ENCODE measurements at places on chromosomes 7 and 10.

GRCh38 chr7:56062382-56062781 lies 1.7 kb upstream of the SUMF2 start:
- no peak for DNase-seq

DNA sequence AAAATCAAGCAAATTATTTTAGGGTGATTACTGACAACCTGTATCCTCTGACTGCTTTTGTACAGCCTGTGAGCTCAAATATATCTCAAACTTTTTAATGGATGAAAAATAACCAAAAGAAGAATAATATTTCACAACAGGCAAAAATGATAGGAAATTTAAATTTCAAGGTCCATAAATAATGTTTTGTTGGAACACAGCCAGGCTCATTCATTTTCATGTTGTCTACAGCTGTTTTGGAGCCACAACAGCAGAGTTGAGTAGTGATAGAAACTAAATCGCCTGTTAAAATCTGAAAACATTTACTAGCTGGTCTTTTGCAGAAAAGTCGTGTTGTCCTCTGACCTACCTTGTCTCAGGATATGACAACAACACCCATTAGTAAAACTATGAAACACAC lies 75.9 kb downstream of the GLI3 start:
- no peak for DNase-seq

DNA sequence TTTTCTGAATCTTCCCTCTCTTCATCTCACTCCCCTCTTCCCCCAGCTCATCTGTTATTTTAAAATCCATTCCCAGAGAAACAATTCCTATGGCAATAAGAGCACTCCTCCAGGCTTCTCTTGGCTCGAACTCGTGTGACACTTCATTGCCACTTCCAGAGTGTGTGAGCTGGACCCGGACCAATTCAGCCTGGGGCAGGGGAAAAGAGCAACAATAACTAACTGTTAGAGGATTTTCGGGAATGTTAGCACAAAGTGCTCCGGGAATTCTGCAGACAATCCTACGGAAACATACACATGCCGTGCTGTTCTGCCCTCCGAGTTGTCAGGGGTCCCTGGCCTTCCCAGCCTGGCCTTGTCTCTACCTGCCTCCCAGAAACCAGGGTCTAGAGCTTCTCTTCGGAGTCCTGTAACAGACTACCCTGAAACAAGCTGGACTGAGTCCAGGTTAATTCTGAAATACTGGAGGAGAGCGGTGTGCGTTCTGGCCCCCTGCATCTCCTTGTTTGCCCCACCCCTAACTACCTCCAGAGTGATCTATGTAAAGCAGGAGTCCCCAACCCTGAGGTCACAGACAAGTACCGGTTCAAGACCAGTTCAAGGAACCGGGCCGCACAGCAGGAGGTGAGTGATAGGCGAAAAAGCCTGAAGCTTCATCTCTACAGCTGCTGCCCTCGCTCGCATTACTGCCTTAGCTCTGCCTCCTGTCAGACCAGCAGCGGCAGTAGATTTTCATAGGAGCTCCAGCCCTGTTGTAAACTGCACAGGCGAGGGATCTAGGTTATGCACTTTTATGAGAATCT lies 11.3 kb downstream of the COL26A1 start:
- DNase-seq = no peak

GRCh38 chr10:30038781-30039536 lies 20.4 kb downstream of the JCAD start:
- no peak for DNase-seq

DNA sequence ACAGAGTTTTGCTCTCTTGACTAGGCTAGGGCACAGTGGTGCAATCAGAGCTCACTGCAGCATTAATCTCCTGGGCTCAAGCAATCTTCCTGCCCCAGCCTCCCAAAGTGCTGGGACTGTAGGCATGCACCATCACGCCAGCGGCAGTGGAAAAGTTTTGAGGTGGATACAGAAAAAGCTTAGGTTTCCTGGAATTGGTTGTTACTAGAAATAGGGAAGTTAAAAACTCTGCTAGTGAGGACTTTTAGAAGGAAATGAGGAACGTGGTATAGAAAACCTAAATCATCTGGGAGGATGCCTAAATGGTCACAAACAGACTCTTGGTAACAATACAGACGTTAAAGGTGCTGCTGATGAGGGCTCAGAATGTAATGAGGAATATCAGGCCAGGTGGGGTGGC lies 10.9 kb upstream of the SNX8 start:
- no peak for DNase-seq

- DNase-seq = no peak
These were observed 7.5 kb upstream of the SH2D4B start for GRCh38 chr10:80530251-80530650.

DNA sequence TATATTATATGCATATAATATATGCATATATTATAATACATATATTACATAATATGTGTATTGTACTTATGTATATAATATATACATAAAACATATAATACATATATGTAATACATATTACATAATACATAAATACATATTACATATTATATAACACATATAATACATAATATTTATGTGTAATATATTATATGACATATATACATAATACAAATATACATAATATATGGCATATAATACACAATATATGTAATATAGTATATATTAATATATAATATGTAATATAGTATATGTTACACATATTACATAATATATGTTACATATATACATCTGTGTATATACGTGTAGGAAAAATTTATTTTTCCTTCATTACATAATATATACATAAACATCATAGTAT lies 63.4 kb downstream of the SGMS1 start:
- DNase-seq = no peak

DNA sequence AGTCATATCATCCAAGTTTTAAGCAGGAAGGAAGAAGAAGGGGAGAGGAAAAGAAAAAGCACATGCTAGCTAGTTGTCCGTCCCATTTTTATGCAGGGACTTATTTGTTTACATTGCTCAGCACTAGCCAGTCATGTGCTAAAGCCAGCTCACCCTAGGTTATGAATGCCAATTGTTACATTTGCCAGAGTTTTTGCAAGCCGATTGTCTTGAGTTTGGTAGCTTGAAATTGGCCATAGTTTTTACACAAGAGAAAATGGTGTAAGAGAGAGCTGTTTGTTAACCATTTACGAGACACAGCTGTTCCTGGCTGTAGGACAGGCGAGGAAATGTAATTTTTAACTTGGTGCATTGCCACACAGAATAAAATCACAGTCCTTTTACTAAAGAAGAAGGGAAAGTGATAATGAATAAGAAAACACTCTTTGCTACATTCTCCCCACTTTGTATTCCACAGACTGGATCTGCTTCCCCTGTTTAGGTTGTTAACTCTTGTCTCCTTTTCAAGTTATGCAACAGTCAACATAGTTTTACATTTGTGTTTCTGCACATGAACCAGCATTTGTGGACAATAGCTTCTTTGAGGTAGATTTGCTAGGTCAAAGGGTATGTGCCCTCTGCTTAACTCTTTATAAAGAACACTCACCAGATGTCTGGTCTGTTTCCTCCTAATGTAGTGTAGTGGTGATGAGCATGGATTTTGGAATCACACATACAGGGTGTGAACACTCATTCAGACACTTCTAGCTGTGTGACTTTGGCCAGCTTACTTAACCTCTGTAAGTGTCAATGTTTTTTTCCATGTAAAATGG lies 357.2 kb downstream of the LRMDA start:
- DNase-seq = no peak

GRCh38 chr7:157979636-157980340 lies 607.8 kb downstream of the PTPRN2 start:
- DNase-seq = no peak

DNA sequence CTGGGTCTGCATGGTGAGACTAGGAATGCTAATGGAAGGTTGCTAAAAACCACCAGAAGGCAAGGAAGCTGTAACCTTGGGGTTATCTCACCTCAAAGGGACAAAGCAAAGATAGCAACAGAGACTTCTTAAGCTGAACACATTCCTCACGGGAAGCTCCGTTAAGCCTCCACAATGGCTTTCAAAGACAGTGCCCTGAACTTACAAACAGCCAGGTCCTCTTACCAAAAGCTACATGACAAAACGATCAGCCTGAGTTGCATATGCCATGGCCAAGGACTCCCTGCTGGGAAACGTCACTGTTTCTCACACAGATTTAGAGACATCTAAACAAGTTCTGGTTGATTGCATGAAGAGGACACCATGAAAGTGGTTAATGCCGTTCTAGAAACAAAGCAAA lies 52.7 kb downstream of the HTR5A start:
- no peak for DNase-seq

- DNase-seq = peak; percentile 12
These were observed 367.7 kb upstream of the SEMA3D start for GRCh38 chr7:85554236-85555178.

GRCh38 chr7:74280985-74281384 lies 8.2 kb upstream of the CLIP2 start:
- DNase-seq = no peak

- DNase-seq = no peak
These were observed 45.6 kb upstream of the SCIN start for GRCh38 chr7:12524794-12525386.

DNA sequence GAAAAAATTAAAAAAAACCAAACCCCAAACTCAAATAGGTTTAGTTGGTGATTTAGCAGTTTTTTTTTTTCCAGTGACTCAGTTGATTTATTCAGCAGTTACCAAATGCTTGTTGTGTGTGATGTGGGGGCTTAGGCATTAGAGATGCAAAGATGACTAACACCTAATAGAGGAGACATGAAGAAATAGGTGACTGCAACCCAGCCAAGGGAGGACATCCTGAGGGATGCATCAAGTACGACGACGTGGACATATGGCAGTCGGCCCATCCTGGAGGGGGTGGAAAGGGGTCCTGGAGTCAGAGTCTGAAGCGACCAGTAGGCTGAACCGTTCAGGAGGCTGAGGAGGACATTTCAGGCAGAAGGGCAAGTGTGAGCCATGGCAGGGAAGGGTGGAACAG lies 35.5 kb downstream of the LRMDA start:
- DNase-seq = no peak

GRCh38 chr7:70557338-70557737 lies 574.6 kb upstream of the GALNT17 start:
- DNase-seq = no peak

GRCh38 chr7:50389961-50390360 lies 60.2 kb downstream of the FIGNL1 start:
- no peak for DNase-seq

All from T-helper 1 cell (primary cell).